ENCODE measurements at places on chromosomes 6 and 20. TPM values are rescaled to one million over a fixed set of nuclear protein-coding genes. Genes with fewer than 3 reads are reported as not detected.

DNA sequence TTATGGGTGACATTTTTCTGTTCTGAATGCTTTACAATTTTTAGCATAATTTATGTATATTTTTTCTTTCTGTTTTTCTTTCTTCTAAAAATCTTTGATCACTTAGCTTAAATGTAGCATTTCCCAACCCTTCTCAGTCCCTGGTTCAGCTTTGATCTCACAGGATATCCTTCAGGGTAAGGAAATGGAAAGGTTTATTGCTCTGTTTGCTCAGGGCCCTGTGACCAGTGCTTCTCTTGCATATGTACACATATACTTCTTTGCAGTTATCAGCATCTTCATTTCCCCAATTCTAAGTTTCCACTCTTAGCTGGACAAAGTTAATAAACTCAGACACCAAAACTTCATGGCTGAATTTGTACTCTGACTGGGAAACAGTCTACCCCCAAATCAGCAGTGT is 30.6 kb downstream of the TMEM74B start:
- no peak for DNase-seq

DNA sequence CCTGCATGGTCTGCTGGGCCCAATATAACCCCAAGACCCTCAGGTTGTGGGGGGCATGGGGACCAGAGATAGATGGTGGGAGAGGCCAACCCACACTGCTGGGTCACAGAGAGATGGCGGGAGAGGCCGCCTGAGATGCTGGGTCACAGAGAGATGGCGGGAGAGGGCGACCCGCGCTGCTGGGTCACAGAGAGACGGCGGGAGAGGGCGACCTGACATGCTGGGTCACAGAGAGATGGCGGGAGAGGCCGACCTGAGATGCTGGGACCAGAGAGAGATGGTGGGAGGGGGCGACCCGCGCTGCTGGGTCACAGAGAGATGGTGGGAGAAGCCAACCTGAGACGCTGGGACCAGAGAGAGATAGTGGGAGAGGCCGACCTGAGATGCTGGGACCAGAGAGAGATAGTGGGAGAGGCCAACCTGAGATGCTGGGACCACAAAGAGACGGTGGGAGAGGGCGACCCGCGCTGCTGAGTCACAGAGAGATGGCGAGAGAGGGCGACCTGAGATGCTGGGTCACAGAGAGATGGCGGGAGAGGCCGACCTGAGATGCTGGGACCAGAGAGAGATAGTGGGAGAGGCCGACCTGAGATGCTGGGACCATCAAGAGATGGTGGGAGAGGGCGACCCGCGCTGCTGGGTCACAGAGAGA is 133.2 kb downstream of the DLL1 start:
- DNase-seq, result no peak

DNA sequence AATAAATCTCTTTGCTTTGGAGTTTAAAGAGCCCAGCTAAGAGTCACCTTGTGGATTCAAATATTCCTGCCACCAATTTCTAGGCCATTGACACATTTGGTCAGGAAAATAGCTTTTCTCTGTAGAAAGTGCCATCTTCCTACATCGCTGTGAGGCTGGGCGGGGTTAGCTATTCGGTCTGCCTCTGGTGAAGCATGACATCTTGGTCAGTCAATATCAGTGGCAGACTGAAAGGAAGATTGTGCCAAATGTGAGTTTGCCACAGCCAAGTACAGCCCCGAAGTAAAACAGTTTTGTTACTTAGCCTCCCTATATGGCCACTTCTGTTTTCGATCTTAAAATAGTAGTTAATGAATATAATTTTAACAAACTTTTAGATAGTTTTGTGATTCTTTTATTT is 65.5 kb upstream of the FABP7 start:
- DNase-seq, result no peak

The NAPB gene
- total RNA-seq, result 8.4 TPM

The FAM217A gene
- total RNA-seq, result not detected

The POPDC3 gene
- total RNA-seq, result 9.7 TPM

The TOX2 gene
- total RNA-seq, result 1.2 TPM
